ENCODE measurements at places on chromosomes 1 and 21.
A peak's percentile ranks its signal among the peaks of the same experiment; 100 is the strongest.

GRCh38 chr1:68010090-68010489 lies 40.3 kb downstream of the DIRAS3 start:
- no peak for DNase-seq

- DNase-seq = no peak
Observed at GRCh38 chr1:8015036-8015808, 10.9 kb downstream of the ERRFI1 start.

- DNase-seq = no peak
Observed at GRCh38 chr1:2641381-2642130, 8.7 kb upstream of the MMEL1 start.

DNA sequence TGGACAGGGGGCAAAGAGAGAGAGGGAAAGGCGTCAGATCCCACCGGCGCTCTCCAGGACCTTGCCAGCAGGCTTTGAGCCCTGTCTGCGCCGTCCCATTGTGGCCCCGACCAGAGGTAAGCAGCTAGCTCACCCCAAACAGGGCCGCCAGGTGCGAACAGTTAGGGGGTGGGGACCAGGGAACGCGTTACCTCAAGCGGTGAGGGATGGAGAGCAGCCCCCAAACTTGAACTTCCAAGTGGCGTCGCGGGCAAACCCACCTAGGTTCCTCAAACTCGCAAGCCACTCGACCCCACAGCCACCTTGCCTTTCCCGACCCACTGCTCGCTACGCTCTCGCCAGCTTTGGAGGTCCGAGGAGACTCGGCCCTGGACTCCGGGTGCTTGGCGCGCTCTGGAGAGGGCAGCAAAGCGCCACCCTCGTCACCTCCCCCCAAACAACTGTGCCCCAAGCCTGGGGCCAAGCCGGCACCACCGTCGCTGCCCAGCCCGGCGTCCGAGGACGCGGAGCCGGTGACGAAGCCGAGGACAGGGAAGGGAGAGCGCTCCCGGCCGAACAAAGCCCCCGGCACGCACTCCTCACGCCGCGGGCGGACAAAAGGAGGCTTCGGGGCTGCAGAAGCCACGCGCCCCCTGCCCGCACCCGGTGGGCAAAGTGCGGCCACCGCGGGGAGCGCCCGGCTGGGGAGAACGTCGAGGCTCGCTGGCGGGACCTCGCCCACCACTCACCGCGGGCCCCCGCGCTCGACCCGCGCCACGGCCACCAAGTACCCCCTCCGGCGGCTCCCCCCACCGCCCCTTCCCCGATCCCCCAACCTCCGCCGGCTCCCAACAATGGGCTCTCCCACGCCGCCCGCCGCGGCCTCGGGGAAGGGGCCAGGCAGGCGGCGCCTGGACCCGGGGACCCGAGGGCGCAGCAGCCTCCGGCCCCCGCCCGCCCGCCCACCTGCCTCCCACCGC lies 976 bp downstream of the SSBP3 start:
- no peak for DNase-seq

DNA sequence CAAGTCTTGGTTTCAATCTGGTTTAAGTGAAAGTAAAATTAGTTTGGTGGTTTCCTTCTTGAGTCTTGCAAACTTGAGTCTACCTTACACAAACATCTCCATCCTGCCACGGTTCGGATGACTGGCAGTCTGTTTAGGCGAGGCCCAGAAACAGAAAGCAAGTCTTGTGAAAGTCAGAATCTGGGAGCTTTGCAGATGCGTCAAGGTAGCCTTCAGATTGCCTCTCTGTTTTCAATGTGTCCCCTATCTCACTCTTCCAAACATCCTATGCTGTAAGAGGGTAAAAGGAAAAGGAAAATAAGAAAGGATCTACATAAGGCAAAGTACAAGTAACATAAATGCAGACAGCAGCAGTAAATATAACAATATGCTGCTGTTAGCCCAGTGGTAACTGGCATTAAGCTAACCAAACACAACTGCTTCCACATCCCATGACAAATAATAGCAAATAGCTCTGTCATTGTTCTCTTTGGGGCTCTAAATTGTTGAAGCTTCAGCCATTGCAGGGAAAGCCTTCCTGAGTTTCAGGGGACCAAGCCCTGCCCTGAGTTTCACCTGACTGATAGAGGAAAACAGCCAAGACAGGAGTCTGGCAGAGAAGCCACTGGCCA lies 26.2 kb upstream of the C1orf105 start:
- DNase-seq = peak; percentile 25

DNA sequence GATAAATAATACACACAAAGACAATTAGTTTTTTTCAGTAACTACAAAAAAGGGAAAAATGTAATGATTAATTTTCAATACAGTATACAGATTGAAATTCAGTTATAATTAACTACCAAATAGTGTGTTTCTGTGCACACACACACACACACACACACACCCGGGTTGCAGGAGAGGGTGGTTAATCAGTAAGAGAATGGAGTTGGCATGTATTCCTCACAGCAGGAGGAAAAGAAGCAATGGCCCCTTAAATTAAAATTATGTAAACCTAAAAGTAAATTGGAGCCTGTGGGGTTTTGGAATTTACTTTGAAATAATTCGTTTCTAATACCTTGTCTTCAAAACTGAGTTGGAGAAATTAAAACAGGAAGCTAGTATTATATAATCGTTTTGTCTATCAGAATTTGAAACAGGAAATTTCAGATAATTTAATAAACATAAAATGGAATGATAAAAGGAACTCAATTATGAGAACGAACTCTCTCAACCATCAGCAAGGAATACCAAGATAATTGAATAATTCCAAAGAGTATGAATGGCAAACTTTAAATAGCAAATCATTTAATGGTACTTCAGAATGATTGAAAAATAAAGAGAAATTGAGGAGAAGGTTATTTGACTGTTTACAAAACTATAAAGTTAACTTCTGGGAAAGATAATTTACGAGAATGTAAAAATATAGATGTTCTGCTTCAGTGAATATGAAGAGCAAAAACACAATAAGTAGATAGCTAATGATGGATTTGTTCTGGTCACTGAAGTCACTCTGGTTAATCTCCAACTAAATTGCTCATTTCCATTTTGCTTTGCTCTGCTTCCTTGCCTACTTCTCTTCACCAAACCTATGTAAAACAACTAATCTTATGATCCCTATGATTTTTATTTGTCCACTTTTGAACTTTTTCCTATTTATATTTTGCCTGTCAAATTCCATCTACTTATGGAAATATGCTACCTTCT lies 547.9 kb upstream of the ZP4 start:
- no peak for DNase-seq

DNA sequence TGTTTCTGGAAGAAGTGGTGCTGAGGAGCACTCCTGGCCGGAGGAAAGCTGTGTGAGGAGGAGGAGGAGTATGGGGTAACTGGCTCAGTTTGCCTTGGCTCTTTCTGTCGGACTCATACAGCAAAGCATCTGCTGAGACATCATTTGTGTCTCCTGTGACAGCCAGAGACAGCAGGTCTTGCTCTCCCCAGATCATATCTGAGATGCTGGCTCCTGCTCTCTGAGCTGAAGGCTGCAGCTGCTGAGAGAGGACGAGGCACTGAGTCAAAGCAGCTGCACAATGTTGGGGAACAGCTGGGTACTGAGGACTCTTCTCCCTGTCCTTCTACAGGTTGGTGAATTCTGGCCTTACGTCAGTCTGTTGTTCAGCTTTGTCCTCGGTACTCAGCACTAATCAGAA lies 14.3 kb downstream of the OR2B11 start:
- no peak for DNase-seq

DNA sequence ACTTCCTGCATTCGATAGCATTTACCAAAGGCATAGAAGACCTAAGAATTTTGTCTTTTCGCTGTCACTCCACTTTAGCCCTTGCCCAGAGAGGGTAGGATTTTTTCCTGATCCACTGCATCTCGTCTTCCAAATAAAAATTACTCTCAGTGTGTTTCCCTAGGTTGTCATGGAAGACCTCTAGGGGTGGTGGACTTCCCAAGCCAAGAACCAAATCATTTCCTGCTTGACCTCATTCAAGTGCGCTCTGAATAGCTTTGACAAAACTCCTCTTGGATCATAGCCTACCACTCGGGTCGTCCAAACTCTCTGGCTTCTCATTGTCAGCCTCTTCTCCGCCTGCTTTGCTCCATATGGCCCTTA lies 431 bp upstream of the C1orf52 start:
- DNase-seq = no peak

DNA sequence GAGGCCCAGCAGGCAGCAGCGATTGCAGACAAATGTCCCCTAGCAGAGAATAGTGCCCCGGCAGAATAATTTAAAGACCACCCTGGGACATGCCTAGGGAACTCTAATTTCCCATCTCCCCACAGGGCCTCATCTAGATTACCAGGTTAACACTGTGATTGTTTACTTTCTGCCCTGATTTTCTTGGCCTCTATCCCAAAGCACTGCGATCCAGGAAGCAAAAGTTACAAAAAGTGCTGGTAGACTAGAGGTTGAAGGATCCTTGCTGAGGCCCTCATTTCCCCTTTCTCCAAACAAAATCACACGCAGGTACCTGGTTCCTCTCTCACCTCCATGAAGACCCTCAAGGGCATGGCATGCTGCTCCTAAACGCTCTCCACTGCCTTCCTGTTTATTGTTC lies 229.7 kb downstream of the C1orf94 start:
- no peak for DNase-seq

DNA sequence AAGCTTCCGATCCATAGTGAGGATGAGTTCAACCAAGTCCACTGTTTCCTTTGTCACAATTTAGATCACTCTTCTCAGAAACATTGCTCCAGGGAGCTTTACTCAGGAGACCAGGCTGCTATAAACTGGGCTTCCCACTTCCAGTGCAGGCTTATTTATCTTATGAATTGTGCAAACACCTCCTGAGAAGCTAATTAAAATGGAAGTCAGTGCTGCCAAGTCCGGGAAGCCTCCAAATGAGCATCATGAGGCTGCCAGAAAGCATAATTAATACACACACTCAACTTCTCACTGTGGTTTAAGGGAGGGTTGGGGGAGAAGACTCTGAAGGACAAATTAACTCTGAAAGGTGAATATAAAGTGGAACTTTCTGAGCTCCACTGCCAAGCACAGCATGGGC lies 145.0 kb upstream of the SGIP1 start:
- DNase-seq = no peak

DNA sequence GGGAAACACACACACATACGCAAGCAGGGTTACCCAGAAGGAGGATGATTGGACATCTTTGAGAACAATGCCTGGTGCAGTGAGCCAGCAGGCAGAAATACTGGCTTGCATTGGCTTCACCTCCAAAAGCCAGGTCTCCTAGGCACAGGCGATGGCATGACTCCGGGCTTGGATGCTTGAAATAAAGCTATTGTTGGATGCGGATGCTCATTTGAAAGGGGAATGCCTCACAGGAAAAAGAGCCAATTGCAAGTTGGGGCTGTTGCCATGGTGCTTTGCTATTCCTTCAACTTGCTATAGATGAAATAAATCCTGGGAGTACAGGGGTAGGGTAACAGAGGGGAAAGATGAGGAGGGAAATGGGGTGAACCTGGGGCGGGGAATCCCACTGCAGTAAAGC lies 180.7 kb upstream of the SGIP1 start:
- no peak for DNase-seq

DNA sequence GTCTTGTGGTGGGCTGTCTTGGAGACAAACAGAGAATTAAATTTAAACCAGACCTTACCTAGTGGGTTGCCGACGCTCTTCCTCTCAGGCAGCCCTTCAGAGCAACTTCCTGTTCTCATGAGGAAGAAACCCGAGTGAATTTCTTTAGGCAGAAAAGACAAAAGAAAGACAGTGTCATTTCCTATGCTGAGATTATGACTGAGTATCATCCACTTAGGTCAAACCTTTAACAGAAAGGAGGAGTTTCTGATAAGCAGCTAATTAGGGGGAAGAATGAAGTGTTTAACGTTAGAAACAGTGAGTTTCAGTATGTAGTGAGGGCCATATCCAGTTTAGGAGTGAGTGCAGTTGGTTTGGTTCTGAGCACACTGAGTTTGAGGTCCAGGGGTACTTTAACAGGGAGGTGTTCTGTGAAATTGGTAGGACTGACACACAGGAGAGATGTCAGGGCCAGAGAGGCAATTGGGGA lies 38.7 kb downstream of the FASLG start:
- no peak for DNase-seq

GRCh38 chr1:25562101-25562927 lies 18.9 kb downstream of the LDLRAP1 start:
- DNase-seq = peak; percentile 47

- no peak for DNase-seq
Observed at GRCh38 chr1:47201179-47201578, 11.3 kb upstream of the PDZK1IP1 start.

- no peak for DNase-seq
Observed at GRCh38 chr1:206663362-206663761, 21.3 kb upstream of the MAPKAPK2 start.

DNA sequence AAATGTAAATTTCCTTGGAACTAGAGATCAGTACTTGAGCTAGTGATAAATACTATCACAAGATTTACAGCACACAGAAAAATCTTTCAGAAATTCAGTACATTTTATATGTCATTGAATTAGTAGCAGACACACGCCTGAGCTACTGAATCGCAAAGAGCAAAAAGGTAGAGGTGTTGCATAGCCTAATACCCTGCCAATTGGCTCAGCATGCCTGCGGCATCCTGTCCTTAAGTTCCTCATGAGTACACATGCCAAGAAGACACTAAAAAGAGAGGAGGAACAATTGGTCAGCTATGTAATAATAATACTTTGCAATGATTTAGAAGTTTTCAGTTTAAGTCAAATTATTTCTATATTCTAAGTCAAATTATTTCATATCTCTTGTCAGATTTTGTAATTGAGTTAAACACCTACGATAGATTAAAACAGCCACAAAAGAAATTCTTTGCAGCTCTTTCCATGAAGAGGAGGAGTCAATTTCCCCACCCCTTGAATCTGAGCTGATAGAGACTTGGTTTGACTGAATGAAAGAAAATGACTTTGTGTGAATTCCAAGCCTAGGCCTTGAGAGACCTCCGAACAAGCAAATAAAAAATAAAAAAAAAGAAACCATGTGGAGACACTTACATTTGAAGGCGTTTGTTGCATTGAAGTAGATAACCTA lies 36.2 kb upstream of the PKN2 start:
- no peak for DNase-seq

- no peak for DNase-seq
Observed at GRCh38 chr21:46356005-46356338, 32.0 kb downstream of the PCNT start.

- DNase-seq = no peak
Observed at GRCh38 chr1:201503397-201504176, 3.3 kb downstream of the CSRP1 start.

DNA sequence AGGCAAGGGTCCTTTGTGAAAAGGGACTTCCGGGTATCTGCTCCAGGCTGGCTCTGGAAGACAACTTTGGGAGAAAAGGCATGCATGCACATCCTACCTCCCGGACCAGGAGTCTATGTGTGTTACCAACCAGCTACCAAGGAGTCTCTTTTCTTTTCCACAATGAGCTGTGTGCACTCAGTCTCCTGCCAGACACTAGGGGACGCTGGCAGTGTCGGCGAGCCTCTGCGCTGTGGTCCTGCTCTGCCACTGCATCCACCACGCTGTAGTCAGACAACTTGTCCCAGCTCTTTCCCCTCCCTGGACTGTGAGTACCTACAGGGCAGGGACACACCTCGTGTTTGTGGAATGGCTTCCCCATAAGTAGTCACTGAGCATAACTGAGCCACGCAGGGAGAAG lies 5.1 kb upstream of the SSR2 start:
- DNase-seq = no peak

Measured in stimulated activated CD8-positive, alpha-beta memory T cell treated with anti-CD3 and anti-CD28 coated beads, Interleukin-4, amount 100 ng/mL, for 24 hours (primary cell).